ENCODE measurements at places on chromosomes 5 and 9. TPM values are rescaled to one million over a fixed set of nuclear protein-coding genes. Genes with fewer than 3 reads are reported as not detected.

DNA sequence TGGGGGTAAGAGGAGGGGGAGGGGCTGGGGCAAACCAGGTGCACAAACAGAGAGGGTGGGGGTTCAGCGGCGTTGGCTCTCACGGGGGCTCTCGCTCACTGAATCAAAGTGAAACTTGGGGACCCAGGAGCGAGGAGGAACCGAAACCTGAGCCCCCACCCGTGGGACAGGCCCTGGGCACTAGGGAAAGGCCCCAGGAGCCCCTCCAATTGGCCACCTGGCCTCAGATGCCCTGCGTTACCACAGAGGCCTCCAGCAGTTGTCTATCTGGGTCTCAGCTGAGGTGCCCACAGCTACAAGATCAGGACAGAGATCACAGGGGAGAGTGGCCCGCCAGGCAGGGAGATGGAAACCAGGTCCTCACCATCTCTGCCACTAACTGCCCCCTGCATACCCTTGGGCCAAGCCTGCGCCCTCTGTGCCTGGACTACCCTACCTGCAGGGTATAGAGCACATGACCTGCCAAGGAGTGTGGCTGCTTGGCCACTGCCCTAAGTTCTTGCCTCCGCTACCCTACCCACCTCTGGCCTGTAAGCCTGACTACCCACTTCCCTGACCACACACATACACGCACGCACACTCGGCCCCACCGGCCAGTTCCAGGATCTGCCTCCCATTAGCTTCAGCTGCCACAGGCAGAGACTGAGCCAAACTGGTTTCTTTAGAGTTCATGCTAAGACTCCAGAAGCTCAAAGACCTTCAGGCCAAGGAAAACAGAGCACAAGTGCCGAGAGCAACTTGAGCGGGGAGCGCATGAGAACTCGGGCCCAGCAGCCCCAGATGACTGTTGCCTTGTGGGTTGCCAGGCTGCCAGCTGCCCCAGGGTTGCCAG is 39.9 kb downstream of the PAX5 start:
- DNase-seq, result no peak
- peaks cover 3% of the 10 kb centered on the region for H3K4me1 ChIP-seq
- peaks cover 9% of the 10 kb centered on the region for H3K36me3 ChIP-seq
- H3K27me3 ChIP-seq, result peaks cover 36% of the 10 kb centered on the region
- no peak overlapping the region for H3K4me3 ChIP-seq
- H3K27ac ChIP-seq, result no peak overlapping the region

GRCh38 chr5:21765406-21765805 is 1087.7 kb downstream of the CDH12 start:
- no peak for DNase-seq
- H3K27me3 ChIP-seq, result no peaks in the 10 kb centered on the region
- no peaks in the 10 kb centered on the region for H3K36me3 ChIP-seq
- H3K4me1 ChIP-seq, result no peaks in the 10 kb centered on the region
- H3K4me3 ChIP-seq, result no peak overlapping the region
- H3K27ac ChIP-seq, result no peak overlapping the region

- no peak for DNase-seq
- peaks cover 4% of the 10 kb centered on the region for H3K4me1 ChIP-seq
- no peak overlapping the region for H3K27ac ChIP-seq
- H3K27me3 ChIP-seq, result no peaks in the 10 kb centered on the region
- H3K4me3 ChIP-seq, result no peak overlapping the region
These were observed 241.7 kb downstream of the DOCK8 start for GRCh38 chr9:456365-456764.

DNA sequence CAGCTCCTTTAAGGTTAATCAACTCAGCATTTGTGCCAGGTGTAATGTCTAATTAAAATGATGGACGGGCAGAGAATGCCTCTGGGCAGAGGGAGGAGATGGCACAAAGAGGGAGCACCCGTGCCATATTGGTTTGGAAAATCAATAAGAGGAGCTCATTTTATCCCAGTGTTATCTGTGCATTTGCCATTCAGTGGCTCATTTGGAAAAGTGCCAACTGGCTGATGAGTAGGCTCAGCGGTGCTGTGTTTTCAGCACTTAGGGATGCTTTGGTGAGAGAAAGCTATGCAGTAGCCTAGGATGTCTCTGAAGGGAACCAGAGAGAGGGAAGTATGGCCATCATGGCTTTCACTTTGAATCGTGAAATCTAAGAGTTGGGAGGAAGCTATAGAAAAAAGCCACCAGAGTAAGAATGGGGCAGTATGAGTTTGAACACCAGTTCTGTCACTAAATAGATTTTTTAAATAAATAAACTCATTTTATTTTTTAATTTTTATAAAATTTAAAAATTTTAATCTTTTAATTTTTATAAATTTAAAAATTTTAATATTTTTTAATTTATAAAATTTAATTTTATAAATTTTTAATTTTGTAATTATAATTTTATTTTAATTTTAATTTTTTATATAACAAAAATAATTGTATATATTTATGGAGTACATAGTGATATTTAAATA is 472.8 kb downstream of the BRINP1 start:
- DNase-seq, result no peak
- no peaks in the 10 kb centered on the region for H3K27me3 ChIP-seq
- H3K27ac ChIP-seq, result no peak overlapping the region
- no peak overlapping the region for H3K4me3 ChIP-seq

GKAP1 gene
- total RNA-seq, result 4.4 TPM

SPDL1 gene
- 26.5 TPM for total RNA-seq
